ENCODE measurements at places on chromosomes 2 and 18.

GRCh38 chr18:79166702-79167101 is 97.5 kb downstream of the ATP9B start:
- no peak for DNase-seq

GRCh38 chr2:7792031-7792651 is 874.9 kb downstream of the RNF144A start:
- no peak for DNase-seq

GRCh38 chr2:71704131-71704561 is 250.8 kb downstream of the DYSF start:
- no peak for DNase-seq

- no peak for DNase-seq
Observed at GRCh38 chr18:72360634-72361033, 183.5 kb downstream of the CBLN2 start.

GRCh38 chr2:180910831-180911665 is 69.4 kb upstream of the UBE2E3 start:
- no peak for DNase-seq

DNA sequence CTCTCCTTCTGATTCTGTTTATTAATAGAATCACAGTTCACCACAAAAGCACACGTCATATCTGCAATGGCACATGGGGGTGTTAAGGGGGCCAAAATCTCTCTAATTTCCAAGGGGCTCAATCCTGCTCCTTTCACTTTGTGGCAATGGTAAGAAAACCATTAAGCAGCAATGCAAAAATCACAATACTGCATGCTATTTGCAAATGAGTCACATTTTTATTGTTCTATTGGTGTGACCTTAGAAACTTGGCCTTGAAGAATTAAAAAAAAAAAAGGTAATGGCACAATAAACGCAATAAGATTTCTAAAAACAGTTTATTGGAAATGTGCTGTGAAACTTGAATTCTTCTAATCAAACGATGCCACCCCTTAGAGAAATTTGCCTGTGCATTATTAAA is 251.5 kb downstream of the ZNF521 start:
- DNase-seq = no peak

DNA sequence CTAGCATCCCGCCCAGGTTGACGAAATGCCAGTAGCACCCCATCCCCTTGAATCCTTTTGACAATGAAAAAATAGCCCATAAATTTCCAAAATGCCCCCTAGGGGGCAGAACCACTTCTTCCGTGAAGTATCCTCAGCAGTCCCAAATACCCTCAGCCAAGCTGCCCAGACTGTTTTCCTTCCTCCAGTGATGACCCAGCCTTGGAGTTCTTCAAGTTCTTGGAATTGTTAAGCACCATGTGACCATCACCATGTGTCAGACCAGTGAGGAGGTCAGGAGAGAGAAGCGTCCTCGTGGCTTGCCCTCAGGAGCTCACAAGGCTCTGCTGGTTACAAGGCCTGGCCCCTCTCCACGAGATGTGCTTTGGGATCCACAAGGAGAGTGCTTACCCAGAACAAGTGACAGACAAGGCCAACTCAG is 1.4 kb upstream of the SLC23A3 start:
- DNase-seq = peak; percentile 89

GRCh38 chr2:113351375-113352355 is 72.9 kb upstream of the PAX8 start:
- DNase-seq = no peak

- DNase-seq = no peak
Observed at GRCh38 chr2:217414429-217414828, 554.6 kb upstream of the TNP1 start.

DNA sequence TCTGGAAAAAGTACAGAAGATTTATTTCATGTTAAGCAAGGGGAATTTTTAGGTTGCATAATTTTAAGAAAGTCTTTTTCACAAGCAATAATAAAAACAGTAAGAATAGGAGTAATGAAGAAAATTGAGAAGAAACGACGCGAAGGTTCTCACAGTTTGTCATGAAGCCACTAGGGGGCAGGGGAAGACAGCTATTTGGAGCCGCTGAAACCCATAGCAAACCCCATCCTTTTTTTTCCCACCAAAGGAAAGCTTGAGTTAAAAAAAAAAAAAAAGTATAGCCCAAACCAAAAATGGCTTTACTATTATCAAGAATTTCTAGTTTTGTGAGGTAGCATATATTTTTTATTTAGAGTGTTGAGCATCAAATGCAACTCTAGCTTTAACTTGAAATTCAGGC is 300.9 kb downstream of the PHLPP1 start:
- DNase-seq = peak; percentile 66

GRCh38 chr18:63158676-63159291 is 160.8 kb downstream of the BCL2 start:
- DNase-seq = no peak

DNA sequence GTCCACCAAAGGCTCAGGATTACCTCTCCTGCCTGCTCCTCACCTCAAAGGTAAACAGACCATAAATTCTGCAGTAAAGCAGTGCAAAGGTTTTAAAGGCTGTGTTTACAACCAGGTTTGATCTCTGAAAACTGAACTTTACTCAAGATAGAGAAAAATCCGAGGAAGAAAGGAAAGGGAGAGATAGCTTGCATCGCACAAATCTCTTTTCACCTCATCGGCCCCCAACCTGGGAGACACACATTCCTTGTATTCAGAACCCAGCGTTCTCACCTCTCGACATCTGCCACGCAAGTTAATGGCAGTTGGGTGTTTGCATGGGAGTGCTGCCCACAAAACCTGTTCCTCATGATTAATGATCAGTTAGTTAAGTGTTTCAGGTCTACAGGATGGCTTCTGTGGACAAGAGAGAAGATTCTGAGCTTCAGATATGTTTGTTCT is 72.6 kb downstream of the GATA6 start:
- no peak for DNase-seq

DNA sequence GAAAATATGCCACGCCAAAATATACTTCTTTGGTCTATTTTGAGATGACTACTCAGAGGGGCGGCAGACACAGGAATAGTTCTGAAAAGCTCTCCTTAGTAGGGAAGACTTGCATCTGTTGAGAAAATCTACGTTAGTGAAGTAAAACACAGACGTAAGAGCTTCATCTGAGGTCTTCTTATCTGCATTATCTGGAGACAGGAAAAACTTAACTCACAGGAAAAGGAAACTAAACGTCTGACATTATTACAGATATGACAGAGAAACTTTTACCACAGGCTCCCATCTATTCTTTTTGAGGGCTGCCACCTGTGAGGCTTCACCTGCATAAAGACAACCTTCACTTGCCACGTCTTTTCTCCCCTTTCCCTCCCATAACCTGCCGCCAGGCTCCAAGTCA is 1295.7 kb downstream of the LRP1B start:
- DNase-seq = no peak

- no peak for DNase-seq
Observed at GRCh38 chr18:6781142-6781714, 51.7 kb downstream of the ARHGAP28 start.

DNA sequence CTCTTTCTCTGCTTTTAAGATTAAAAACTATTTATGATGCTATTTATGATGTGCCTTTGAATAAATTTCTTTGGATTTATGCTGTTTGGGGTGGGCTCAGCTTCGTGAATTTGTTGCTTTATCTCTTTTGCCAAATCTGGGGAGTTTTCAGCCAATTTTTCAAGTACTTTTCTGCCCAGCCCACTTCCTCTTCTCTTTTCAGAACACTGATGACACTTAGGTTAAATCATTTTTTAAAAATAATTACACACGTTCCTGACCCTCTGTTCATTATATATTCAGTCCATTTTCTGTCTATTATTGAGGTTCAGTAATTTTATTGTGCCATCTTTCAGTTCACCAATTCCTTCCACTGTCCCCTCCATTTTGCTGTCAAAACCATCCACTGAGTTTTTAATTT is 14.8 kb upstream of the BCL2L11 start:
- DNase-seq = no peak

DNA sequence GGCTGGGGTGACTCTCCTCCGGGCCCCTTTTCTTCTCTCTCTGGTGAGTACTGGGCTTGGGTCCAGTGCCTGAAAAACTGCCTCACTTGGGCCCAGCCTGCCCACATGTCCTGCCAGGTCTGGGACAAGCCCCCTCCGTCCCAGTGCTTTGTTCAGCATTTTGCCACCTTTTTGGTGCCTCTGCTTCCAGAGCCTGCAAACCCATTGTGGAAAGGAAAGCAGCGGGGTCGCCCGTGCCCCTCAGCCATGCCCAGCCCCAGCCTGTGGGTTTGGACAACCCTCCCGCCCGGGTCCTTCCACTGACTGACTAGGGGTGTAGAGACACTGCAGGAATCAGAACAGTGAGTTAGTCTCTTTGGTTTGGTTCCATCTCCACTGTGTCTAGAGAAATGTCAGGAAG is 140.7 kb upstream of the ALKAL2 start:
- DNase-seq = no peak

DNA sequence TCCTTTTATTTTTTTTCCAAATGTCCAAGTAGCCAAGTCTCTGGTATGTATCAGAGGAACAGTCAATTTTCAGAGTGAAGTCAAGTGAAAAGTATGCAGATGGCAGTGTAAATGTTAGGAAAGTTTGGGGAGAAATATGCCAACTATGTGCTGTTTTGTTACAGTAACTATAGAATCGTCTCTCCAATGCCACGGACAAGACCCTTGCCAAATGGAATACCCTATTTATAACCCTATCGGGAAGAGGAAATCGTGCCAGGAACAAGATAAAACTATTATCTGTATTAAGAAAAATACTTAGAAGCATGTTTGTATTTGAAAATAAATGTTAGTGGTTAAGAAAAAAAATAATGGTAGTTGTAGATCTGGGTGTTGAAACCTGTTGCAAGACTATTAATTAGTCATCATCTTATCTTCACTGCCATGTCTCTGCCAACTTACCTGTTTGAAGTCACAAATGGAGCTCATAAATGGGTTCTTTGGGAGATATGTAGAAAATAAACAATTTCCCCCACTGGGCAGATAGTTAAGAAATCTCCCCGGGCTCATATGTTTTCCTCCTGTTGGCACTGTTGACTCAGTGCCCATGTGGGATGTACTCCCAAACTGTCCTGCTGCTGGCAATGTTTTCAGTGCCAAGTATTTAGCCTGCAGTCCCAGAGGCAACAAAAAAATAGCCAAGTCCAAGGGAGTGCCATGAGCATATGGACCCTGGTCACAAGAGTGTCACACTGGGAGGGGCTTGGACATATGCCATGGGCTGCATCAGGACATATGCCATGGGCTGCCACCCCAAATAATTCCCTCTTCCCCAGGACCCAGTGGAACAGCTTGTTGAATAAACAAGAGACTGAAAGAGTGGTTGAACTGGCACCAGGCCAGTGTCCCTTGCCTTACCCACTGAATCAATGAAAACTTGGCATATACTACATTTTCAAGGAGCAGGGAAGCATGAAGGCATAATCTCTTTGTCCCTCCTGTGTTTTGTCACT is 366.9 kb downstream of the OSR1 start:
- DNase-seq = peak; percentile 63

GRCh38 chr18:323253-323622 is 55.4 kb upstream of the THOC1 start:
- DNase-seq = peak; percentile 59

GRCh38 chr2:160334028-160334741 is 134.1 kb upstream of the ITGB6 start:
- peak; percentile 52 for DNase-seq

DNA sequence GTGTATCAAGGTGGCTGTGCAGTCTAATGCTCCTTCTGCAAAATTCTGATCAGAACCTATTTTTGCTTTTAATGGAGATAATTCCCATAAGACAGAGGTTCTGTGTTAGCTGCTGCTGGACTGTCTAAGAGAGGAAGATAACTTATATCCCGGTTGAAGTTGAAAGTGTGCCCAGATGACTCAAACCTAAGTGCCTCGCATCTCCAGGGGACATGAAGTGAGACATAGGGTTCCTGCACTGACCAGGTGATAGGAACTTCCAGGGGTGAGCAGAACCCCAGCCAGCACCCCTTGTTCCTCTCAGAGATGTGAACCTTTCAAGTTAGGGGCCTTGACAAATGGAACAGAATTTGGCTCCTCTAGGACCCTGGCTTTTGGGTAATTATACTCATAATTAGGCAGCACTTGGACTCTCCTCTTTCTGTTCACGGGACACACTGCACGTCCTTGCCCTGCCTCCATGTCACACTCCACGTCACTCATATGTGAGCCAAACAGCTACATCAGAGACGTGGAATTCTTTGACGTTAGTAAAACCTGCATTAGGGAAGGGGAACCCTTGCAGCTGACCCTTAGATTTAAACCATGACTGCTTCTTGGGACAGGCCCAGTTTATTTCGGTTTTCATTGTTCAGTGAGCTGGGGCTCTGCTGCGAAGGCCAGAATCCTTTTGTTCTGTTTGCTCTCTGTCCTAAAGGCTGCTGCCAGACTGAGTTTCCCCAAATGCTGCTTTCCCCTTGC is 104.5 kb upstream of the ALPP start:
- no peak for DNase-seq

- DNase-seq = no peak
Observed at GRCh38 chr18:1578505-1578904, 673.8 kb downstream of the ADCYAP1 start.

DNA sequence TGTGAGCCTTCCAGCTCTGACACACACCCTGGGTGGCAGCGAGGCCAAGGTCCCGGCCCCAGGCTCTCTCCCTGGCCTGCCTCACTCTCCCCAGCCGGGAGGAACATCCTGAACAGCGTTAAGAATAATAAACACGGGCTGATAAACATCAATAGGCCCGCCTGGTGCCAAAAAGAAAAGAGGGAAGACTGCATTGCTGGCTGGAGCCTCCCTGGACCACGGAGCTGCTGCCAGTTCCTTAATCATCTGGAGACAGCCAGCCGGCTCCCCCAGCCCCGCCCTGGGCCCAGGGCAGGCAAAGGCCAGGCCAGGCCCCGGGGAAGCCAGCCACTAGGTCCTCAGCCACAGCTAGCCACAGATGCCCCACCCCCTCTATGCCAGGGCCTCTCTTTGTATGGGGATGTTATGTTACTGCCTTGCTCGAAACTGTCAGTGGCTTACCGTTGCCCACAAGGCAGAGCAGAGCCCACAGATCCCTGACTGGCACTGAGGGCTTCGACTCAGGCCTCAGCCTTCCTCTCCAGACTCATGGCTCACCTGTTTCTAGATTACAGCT is 293.7 kb downstream of the DYSF start:
- DNase-seq = peak; percentile 54

- peak; percentile 39 for DNase-seq
Observed at GRCh38 chr2:210199186-210199765, 26.0 kb downstream of the ACADL start.

GRCh38 chr2:9008951-9009664 is 5.6 kb upstream of the MBOAT2 start:
- DNase-seq = no peak

Data from fibroblast of villous mesenchyme (primary cell).